ENCODE measurements at places on chromosomes 1 and 21. TPM values are rescaled to one million over a fixed set of nuclear protein-coding genes. Genes with fewer than 3 reads are reported as not detected.

GRCh38 chr1:231265379-231265778 is 24.4 kb downstream of the GNPAT start:
- DNase-seq = no peak

- no peak for DNase-seq
Observed at GRCh38 chr1:172108161-172108893, 267.0 kb downstream of the DNM3 start.

DNA sequence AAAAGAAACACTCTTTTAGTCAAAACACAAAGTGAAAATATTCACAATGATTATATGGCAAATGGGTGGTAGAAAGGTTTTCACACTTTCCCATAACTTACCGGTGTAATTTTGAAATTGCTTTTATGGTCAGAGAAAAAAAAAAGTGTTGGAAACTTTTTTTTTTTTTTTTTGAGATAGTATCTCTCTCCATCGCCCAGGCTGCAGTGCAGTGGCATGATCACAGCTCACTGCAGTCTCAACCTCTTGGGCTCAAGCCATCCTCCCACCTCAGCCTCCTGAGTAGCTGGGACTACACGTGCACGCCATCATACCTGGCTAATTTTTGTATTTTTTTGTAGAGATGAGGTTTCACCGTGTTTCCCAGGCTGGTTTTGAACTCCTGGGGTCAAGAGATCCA is 3.3 kb downstream of the IFNGR2 start:
- no peak for DNase-seq

- DNase-seq = no peak
Observed at GRCh38 chr1:113072141-113072756, 749 bp upstream of the LRIG2 start.

DNA sequence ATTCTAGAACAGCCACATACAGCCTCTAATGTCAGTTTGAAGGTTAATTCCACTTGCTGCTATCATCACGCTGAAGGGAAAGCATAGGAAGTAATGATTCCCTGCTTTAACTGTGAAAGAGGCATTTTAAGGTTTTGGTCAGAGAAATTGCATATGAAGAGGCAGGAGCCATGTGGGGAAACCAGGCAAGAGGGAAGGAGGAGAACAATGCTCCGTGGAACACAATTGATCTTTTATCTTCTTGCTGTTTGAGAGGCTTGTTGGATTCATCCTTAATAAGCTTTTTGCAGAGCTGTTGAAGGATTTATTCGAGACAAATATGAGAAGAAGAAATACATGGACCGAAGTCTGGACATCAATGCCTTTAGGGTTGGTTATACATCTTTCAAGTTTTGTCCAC is 35.9 kb downstream of the SMAP2 start:
- DNase-seq = no peak

Gene TMEM54
- 1.2 TPM for total RNA-seq

Gene RUNX3
- 144 TPM for total RNA-seq
